ENCODE measurements at places on chromosomes 4 and X.

DNA sequence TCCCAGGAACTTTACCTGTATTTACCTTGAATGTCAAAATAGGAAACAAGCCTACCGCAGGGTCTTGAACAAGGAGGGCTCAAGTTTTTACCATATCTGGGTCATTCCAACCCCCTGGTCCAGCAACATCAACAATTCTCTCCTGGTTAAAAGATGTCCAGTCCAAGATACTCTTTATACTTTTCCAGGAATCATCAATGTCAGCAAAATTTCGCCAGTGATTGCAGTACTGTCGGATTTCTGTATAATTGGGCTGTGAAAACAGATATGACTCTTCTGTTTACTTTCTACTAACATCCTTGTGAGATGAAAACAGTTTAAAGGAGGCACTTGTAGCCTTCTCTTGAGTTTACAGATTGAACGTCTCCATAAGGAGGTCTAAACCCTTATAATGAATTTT is 7.9 kb downstream of the RPL36A start:
- no peak for DNase-seq

DNA sequence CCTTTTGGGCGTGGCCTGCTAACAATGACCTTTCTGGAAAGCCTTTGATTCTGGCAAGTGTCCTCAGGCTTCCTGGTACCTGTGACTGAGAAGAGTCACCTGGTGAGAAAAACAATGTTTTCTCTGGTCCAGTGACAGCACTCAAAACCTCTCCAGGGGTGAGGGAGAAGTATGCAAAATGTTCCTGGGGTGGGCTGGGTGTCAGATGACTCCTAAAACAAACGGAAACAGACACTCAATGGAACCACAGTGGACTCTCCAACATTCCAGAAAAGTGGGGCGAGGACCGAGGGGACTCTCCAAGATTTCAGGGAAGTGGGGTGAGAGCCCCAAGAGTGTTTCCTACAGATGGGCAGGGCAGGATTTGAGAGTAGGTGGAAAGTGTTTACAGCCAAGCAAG is 69.5 kb downstream of the ANAPC4 start:
- DNase-seq = no peak

GRCh38 chr4:79854856-79855502 is 218.1 kb downstream of the ANTXR2 start:
- no peak for DNase-seq

DNA sequence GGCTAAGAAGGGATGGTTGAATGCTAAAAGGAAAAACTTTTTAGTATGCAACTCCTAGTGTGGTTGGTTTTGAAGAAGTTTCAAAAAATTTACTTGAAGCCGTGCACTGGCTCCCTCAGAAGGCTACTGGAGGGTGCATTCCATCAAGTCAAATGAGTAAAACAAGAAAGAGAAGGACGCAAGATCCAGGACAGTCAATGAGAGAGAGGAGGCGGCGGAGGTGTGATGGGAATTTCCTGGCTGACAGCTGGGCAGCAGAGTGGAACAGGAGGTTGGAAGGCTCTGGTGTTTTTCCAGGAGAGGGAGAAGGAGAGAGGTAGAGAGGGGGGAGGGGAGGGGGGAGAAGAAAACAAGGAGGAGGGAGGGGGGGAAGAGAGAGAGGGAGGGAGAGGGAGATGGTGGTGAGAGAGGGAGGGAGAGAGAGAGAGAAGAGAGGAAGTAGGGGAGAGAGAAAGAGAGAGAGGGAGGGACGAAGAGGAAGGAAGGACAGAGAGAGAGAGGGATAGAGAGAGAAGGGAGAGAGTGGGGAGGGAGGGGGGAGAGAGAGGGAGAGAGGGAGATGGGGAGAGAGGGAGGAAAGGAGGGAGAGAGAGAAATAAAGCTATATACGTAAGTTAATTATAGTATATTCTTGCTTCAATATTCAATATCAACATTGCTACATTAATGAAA is 126.4 kb downstream of the SH3KBP1 start:
- no peak for DNase-seq

GRCh38 chrX:44946771-44947170 is 73.8 kb downstream of the KDM6A start:
- no peak for DNase-seq

- no peak for DNase-seq
Observed at GRCh38 chr4:61984260-61984909, 784.3 kb downstream of the ADGRL3 start.

GRCh38 chrX:8939322-8939721 is 94.6 kb downstream of the FAM9B start:
- no peak for DNase-seq

GRCh38 chr4:98864560-98864959 is 64.4 kb downstream of the EIF4E start:
- no peak for DNase-seq

- no peak for DNase-seq
Observed at GRCh38 chr4:154024097-154024694, 235.3 kb upstream of the SFRP2 start.

DNA sequence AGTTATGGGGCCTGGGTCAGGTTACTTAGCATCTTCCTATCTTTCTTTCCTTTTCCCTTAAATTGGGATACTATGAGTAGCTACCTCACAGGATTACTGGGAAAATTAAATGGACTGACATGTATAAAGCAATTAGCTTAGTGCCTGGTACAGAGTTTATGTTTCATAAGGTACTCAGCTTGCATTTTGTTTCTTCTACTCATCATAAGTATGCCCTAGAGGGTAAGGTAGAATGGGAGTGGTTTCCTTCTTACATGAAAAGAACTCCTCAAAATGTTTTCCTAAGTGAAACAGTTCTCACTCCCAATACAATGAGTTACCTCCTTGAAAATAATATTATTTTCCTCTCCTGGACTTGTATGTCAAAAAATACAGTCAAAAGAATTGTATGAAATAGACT is 75.7 kb downstream of the NPFFR2 start:
- no peak for DNase-seq

DNA sequence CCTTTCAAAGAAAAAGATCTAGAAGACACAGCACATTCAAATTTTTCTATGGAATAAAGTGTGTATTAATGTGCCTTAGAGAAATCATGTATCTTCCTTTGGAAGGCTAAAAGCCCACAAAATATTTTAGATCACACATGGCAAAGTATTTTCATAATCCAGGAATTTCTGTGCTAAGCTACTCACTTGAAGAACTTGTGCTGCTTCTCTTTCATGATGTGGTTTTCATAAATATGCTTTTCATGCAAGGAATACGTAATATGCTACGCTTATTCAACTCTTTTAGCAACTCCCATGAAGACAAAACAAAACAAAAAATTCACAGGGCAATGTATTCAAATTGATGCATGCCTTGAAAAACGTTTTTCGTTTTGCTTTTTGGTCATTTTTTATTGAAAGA is 125.6 kb downstream of the ARHGAP24 start:
- no peak for DNase-seq

GRCh38 chr4:124212815-124213630 is 499.5 kb downstream of the ANKRD50 start:
- DNase-seq = no peak

Data from hippocampal formation (tissue), 2 donors.